ENCODE measurements at places on chromosomes 2 and 18. TPM values are rescaled to one million over a fixed set of nuclear protein-coding genes. Genes with fewer than 3 reads are reported as not detected.

The GPN1 gene
- polyA plus RNA-seq: 65.0 TPM

The SERPINB3 gene
- not detected for polyA plus RNA-seq

The UNC50 gene
- polyA plus RNA-seq: 52.1 TPM

The DOK6 gene
- polyA plus RNA-seq: 13.6 TPM

The GRP gene
- polyA plus RNA-seq: 56.9 TPM

The CYP26B1 gene
- 6.5 TPM for polyA plus RNA-seq

The RNPEPL1 gene
- 20.2 TPM for polyA plus RNA-seq

The LYG2 gene
- 0.54 TPM for polyA plus RNA-seq

The RFX8 gene
- polyA plus RNA-seq: 0.91 TPM

The COL4A3 gene
- polyA plus RNA-seq: 4.0 TPM

- DNase-seq: no peak
These were observed 92.1 kb downstream of the SLC4A3 start for GRCh38 chr2:219719521-219719920.

DNA sequence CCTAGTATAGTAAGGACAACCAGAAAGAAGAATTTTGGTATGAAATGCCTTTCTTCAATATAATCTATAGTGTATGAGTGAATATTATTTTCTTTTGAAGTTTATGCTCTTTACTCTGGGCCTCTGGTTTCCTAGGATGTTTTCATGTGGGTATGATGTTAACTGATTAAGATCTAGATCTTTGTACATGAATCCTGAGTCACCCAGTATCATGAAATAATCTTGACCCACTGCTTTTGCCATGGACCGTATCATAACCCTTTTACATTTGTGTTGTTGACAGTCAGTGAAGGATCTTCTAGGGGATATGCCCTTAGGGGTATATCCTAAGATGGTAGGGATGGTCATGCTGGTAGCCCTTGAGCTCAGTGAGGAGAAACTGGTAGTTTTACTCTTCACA, 100.3 kb downstream of the RAB3GAP1 start:
- DNase-seq: no peak

DNA sequence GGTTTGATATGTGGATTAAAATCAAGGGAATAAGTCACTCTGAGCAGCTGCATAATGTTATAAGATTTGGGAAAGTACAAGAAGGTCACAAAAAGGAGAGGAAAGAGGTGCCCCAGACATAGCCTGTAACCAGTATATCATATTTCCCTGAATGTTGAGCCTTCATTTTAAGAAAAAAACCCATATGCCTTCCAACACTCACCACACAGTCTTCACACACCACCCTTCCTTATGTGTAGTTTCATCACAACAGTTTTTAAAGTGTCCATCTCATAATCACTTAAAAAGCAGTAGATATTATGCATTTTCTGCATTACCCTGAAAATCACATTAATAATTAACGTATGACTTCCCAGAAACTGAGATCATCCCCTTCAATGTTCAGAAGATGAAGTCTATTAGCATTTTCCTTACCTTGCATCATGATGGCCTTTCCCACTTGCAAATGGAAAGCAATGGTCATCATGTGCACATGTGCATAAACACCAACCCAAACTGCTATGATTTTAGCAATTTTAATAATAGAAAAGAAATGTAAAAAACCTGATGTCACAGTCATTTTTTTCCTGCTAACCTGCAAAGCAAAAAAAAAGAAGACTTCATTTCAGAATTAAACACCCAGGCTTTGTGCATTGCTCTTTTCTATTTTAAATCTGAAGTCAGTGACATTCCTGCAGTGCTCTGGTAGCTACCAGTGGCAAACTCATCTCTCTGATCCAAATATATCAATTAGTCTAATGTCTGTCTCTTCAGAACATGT, 465.0 kb downstream of the SUCLG1 start:
- DNase-seq: no peak

DNA sequence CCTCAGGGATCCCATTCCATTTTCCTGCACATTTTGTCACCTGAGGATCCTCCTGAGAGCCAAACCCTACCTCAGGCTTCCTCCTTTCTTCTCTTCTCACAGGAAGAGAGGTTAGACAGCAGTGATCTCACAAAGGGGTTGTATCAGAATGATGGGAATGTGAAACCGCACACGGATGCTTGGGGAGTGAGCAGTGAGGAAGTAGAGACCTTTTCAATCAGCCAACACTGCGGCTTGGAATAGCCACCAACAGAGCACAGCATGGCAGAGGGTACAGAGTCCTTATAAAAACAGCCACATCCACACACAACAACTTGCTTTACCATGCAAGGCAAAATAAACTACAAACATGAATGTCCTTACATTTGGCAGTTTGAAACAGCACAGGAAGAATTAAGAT, 8.7 kb downstream of the TMEM182 start:
- no peak for DNase-seq

GRCh38 chr18:74249181-74249968, 42.4 kb downstream of the CYB5A start:
- DNase-seq: no peak

- DNase-seq: peak; percentile 39
These were observed 9.5 kb upstream of the ANO7 start for GRCh38 chr2:241178961-241179360.

GRCh38 chr18:67665266-67665665, 148.7 kb upstream of the DSEL start:
- DNase-seq: no peak

- peak; percentile 61 for DNase-seq
These were observed 635 bp downstream of the SETBP1 start for GRCh38 chr18:44681076-44681970.

DNA sequence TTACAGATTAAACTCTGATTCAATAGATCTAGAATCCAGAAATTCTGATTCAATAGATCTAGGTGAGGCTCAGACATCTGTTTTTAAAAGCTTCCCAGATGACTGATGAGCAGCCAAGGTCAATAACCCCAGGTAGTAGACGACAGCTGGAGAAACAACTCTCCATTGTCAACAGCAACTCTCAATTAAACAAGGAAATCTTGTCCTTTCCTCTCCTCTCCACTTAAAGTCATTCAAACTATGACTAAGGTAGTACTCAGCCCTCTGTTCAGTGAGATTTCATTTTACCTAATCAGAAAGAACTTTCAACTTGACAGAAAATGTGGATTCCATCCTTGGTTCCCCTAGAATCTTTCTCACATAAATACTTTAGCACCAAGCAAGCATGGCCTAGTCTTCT, 94.6 kb upstream of the SCG2 start:
- DNase-seq: no peak

- DNase-seq: no peak
These were observed 12.0 kb upstream of the TUBB6 start for GRCh38 chr18:12296087-12296403.

DNA sequence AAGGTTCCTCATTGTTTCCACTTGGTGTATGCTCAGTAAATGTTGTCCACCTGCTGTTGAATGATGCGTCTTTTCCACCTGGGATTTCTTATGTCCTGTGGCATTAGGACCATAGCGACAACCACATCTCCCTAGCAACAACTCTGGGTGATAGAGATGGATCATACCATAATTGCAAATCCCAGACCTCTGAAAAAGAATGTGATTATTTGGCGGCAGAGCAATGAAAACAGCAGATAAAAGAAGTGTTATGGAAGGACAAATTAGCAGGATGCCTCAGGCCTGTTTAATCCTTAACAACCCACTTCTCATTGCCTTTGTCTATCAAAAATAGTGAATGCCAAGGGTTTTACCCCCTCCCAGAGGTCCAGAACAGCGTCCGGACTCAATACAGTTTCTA, 278.9 kb downstream of the TSN start:
- DNase-seq: no peak

DNA sequence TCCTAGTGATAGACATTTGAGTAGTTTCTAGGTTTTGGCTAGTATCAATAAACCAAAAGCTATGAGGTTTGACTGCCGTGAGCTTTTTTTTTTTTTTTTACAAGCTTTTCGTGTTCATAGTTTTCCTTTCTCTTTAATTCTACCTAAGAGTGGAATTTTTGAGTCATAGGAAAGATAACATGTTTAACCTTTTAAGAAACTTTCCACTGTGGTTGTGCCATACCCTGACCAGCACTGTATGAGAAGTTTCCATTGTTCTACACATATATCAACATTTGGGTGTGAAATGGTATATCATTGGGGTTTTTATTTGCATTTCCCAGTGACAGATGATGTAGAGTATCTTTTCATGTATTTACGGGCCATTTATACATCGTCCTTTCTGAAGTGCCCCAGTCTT, 31.7 kb downstream of the UBE2F start:
- DNase-seq: no peak

DNA sequence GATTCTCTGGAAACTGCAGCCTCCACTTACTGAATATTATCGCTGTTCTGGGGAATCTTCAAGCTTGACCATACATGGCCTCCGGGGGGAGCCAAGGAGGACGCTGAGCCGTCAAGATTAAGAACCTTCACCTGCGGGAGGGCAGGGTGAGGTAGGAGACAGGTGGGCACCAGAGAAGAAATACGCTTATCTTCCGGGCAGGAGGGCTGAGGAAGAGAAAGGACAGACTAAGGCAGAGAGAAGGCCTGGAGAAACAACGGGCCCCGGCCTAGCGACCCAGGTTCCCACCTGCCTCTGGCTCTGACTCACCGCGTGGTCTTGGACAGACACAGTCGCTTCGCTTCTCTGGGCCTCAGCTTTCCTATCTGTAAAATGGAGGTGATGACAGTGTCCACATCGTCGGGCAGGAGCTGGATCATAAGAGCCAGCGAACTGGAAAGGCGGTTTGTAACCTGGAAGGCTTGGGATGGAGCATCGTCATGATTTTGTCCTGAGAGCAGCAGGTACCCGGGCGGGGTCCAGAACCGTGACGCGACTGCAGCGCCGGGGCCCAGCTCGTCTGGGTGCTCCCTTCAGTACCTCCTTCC, 659 bp downstream of the ZNF142 start:
- DNase-seq: no peak

DNA sequence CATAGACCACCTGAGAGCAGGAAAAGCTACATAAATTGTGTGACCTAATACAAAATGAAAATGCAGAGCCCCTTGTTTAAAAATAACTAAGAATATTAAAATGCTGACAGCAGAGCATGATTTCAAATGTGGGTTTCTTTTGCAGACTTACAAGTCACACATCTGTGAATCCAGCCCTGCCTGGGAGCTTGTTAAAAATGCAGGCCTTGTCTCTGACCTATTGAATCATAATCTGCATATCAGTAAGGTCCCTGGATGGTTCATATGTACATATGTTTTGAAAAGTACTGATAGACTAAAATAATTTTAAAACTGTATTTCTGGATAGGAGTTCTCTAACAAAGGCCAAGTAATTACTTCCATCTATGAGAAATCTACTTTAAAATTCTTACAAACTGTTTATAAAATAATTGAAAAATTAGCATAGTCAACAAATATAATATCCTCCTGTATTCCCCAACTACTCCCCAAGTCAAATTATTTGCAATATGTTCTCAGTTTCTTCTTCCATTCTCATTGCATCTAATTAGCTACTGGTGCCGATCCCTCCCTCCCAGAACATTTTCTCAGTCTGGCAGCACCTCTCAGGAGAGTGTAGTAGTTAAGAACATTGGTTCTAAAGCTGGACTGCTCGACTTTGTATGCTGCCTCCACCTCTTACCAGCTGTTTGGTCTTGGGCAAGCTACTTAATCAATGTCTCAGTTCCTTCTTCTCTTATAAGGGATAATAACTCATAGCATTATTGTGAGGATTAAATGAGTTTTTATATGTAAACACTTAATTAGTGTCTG, 1040.4 kb upstream of the CDH2 start:
- DNase-seq: no peak

DNA sequence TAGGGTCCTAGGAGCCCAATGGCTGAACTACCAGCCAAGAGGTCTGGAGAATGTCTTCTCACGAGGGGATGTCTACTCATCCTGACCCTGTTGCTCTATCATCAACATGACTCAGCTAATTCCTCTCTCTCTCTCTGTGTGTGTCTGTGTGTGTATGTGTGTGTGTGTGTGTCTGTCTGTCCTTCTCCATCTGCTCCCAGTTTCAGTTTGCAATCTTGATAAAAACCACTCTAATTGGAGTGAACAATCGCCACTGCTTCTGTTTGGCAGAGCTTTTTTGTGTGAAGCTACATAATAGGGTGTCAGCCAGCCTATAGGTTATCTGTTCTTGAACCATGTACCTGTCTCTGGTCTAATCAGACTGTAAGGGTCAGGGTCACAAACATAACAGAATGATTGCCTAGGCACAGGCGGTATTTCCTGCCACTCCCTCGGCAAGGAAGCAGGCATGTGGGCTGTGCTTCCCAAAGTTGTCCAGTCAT, 219.8 kb downstream of the SH3BP4 start:
- DNase-seq: no peak

DNA sequence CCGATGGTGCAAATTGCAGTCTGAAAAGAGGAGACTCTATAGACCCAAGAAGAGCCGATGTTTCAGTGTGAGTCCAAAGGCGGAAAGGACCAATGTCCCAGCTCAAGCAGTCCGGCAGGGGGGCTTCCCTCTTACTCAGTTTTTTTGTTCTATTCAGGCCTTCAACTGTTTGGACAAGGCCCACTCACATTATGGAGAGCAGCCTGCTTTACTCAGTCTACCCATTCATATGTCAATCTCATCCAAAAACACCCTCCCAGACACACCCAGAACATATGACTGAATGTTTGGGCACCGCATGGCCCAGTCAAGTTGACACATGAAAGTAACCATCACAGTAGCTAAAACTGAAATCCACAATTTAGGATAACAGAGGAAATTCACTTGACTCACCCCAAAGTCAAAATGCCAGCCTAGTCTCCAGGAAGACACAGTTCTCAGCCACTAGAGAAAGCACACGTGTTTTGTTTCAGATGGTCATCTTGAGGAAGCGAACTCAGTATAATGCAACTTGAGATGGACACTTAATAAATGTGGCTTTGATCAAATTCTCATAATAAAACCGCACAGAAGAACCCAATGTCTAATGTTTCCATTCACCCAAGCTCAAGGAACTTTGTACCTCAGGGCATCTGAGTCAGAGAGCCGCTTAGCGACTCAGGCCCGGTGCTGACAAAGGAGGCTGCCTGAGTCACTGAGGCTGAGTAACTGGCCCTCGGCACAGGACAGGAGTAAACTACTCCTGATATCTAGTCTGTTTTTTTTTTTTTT, 2.4 kb downstream of the FHL2 start:
- no peak for DNase-seq

- no peak for DNase-seq
These were observed 62.2 kb downstream of the ARMC9 start for GRCh38 chr2:231260442-231261208.

DNA sequence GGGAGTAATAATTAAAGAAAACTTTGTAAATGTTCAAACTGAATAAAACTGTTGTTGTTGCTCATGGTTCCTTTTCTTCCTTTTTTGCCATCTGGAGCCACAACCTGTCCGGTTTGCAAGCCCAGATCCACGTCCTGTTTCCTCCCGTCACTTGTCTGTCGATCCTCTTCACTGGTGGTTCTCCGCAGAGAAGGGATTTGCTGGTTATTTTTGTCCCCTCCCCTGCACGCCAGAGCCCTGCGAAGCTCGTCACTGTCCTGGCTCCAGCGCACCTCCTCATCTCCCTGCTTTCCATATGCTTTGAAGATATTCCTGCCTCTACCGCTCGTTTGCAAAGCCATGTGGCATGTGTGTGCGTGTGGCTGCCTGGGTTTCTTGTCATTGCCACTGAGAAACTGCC, 461.4 kb downstream of the RNF144A start:
- no peak for DNase-seq

GRCh38 chr2:119476301-119477112, 44.9 kb downstream of the TMEM37 start:
- DNase-seq: peak; percentile 67

- no peak for DNase-seq
These were observed 184.3 kb downstream of the RPIA start for GRCh38 chr2:88875736-88876135.

GRCh38 chr2:9648821-9649220, 18.0 kb upstream of the YWHAQ start:
- DNase-seq: no peak

GRCh38 chr2:38375696-38376345, 1.3 kb downstream of the ATL2 start:
- DNase-seq: no peak

Data from right lung (tissue), 10 donors.